Fibroblast of skin of right biceps (primary cell): ENCODE measurements at places on chromosomes 11 and 22.
A peak's percentile ranks its signal among the peaks of the same experiment; 100 is the strongest.

- no peak for DNase-seq
Measured at GRCh38 chr11:45026835-45027234, 76.2 kb upstream of the TP53I11 start.

DNA sequence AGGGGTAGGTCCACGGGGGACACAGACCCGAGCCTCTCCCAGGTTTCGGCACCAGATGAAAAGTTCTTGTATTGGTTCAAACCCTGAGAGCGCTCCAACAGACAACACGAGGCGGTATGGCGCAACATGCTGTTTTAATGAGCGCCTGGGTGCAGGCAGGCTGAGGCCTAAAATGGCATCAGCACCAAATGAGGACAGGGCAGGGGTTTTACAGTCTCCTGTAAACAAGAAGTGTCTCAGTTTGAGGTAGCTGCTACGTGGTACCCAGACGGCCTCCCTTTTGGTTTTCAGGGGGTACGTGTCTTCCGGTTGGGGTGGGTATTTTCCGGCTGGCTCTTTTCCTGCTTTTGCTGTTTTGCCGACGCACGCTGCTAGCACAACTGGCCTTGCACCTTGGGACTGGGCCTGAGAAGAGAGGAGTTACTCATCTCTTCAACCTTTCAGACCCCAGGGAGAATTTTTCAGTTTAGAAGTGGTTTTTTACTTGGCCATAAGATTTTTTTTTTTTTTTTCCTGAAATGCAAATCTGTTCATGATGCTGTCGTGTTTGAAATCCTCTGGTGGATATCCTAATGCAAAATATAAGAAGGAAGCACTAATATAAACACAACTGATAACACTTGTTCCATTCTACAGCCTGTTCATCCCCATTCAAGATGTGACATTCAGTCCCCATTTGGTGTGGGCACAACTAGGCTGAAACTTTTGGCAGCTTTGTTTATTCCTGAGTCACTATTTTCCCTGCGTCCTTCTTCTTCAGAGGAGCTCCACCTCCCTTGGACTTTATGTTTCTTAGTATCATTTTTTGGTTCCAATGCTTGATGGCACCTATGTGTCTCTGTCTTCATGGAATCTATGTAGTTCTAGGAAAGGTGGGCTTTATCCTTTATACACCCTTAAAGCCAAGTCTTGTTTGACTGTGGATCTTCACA lies 6.5 kb downstream of the PPFIBP2 start:
- no peak for DNase-seq

GRCh38 chr11:9530901-9531625 lies 42.4 kb upstream of the WEE1 start:
- no peak for DNase-seq

- DNase-seq = peak; percentile 88
Measured at GRCh38 chr11:65492637-65493366, 6.0 kb upstream of the MALAT1 start.

- no peak for DNase-seq
Measured at GRCh38 chr11:121478226-121478894, 25.6 kb upstream of the SORL1-AS1 start.

- peak; percentile 79 for DNase-seq
Measured at GRCh38 chr11:942823-943222, 17.2 kb downstream of the AP2A2 start.

GRCh38 chr11:46553814-46554212 lies 40.0 kb downstream of the AMBRA1 start:
- DNase-seq = peak; percentile 13

DNA sequence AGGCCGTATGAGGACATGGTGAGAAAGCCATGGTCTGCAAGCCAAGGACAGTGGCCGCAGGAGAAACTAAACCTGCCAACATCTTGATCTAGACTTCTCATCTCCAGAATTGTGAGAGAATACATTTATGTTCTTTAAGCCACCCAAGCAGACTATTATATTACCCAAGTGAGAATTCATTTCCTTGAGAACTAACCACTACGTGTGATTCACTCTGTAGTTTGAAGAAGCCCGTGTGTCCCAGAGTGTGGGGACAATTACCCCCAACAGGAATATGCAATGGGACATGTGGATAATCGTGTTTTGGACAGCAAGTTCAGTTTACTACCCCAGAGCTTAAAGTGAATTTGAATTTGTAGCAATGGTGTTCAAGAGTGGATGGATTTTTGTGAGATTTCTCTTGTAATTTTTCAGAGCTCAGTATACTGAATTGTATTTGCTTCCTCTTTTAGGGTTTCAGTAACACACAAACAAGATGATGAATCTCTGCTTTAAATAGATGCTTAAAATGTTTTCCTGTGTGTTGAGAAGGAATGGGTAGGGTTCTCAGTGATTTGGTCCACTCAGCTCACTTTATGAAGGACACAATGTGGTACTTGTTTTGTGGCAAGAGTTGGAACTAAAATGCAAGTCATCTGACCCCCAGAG lies 100.0 kb upstream of the ARHGAP20 start:
- DNase-seq = no peak

DNA sequence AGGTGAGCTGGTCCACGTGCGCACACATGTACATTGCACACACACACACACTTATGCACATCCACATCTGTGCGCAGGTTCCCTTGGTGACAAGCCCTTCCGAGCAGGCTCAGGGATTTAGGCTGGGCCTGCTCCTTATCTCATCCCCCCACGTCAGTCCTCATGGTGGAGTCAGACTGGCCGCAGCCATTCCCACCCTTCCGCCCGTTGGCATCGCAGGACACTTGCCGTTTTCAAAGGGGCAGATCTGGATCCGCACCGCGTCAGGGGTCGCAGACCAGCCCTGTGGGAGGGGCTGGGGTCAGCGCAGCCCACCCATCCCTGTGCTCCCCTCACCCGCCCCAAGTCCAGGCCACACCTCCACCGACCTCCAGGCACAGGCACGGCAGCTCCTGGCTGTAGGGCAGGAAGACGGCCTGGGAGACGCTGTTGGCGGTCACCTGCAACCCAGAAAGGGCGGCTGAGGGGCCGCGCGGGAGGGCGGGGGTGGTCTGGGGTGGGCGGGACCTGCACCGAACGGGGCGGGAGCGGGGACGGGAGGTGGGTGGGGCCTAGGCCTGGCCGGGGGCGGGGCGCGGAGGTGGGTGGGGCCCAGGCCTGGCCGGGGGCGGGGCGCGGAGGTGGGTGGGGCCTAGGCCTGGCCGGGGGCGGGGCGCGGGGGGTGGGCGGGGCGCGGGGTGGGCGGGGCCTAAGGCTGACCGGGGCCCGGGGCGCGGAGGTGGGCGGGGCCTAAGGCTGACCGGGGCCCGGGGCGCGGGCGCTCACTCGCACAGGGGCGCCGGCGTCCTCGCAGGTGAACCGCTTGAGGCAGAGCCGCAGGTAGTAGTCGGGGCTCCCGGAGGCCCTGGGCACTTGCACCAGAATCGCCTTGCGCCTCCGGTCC lies 13.3 kb downstream of the IL17REL start:
- DNase-seq = no peak

DNA sequence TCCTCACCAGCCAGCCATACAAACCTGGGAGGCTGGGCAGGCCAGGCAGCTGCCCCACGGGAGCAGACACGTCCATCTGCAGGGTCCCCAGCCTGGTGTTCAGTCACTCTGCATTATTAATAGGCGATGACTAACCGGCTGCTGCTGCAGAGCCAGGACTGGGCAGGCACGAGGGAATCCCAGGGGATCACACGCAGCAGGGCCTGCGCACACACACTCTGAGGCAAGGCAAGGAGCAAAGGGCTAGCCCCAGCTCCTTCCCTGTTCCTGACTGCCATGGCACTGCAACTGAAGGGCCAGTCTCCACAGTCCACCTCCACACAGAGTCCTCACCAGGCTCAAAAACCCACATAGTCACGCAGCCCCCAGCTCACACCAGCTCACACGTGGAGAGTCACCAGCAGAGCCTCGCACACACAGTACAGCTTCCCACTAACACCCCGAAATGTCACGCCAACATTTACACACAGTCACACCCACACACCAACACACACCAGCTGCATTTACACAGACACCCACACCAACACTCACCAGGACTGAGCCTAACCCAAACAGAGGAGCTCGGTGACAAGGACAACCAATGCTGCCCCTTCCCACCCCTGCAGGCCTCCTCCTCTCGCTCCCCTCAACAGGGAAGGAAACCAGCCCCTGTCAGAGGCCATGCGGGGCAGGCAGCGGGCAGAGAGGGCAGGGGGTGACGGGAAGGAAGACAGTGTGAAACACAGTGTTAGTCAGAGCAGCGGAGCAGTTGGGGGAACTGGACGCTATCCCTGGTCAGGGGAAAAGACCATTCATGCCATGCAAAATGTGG lies 47.3 kb downstream of the NRXN2 start:
- peak; percentile 90 for DNase-seq

- DNase-seq = no peak
Measured at GRCh38 chr22:37162221-37163095, 12.7 kb upstream of the IL2RB start.

DNA sequence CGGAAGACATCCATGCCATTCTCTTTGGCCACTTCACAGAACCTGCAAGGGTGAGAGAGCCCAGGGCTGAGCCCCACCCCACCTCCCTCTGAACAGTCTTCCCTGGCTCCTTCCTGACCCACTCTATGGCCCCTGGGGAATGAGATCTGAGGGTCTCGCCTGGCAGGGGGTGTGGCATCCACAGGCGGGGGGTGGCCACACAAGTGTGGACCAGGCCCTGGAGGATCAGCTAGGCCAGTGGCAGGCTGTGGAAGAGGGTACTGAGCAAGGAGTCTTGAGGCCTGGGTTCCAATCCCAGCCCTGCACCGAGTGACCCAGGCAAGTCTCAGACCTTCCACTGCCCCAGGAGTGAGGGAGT lies 5.6 kb upstream of the LRFN4 start:
- no peak for DNase-seq

- DNase-seq = peak; percentile 6
Measured at GRCh38 chr11:47714554-47715081, 551 bp downstream of the AGBL2 start.
